HTR-8/SVneo (cell line): ENCODE measurements at places on chromosomes 3 and 15.

- DNase-seq, result no peak
Measured at GRCh38 chr15:92569778-92570177, 85.8 kb downstream of the FAM174B start.

DNA sequence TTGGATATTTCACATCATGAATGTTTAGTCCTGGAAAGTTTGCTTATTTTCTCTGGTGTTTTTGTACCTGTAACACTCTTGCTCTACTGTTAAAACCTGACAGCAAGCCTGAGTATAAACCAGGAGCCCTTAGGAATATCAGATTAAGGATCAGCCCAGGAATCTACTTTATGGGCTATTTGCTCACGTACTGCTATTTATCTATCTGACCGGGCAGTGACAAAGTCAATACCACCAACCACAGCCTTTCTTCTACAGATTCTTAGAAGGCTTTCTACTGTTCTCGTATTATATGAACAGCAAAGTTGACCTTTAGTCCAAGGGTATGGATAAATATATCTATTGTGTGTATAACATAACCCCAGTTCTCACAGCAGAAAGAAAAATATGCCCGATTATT lies 521.2 kb downstream of the RBMS3 start:
- DNase-seq, result no peak

DNA sequence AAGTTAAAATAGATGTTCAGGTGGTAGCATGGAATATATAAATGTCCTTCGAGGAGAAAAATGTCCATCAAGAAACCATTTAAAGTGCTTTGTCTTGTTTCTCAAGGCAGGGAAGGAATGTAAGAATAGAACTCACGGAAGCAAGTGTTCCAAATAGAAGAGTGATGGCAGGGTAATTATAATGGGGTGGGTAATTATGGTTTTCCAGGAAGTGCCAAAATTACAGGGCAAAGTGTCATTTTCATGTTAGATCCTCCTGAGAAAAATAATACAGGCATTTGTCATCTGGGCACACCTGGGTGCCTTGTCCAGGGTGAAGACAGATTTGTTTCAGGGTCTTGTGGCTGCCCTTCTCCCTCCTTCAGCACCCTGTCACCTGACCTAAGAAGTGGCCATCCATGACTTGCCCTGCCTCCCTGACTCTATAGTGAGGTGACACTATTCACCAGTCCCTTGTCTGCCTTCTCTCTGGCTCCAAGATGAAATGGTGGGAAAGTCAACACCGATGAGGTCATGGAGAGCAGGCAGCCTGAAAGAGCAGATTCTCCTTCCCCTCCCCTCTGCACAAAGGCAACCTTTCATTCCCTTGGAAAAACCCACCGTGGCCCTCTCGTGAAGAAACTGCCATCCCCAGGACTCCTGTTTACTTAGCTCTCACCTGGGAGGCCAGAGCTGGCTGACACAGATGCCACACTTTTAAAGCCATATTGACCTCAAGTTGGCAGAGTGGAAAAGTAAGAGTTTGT lies 45.1 kb upstream of the AMOTL2 start:
- DNase-seq, result no peak

- no peak for DNase-seq
Measured at GRCh38 chr3:6492306-6492705, 368.6 kb upstream of the GRM7 start.

- DNase-seq, result no peak
Measured at GRCh38 chr3:126557415-126557745, 1.4 kb downstream of the C3orf22 start.

DNA sequence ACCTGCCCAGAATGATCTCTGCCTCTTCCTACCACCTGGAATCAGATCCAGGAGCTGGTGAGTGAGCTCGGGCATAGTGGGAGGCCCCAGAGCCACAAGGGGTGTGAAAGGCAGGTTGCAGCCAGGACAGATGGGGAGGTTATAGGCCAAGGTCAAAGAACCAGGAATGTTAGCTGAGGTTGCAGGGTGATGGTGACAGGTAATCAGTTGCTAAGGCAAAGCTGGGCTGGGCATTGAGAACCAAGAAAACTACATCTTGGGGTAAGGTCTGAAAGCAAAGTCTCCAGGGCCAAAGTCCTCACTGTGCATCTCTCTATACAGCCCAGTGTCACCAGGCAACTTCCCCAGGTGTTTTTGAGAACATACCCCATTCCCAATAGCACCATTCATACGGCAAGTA lies 38.4 kb upstream of the SLC6A11 start:
- no peak for DNase-seq

DNA sequence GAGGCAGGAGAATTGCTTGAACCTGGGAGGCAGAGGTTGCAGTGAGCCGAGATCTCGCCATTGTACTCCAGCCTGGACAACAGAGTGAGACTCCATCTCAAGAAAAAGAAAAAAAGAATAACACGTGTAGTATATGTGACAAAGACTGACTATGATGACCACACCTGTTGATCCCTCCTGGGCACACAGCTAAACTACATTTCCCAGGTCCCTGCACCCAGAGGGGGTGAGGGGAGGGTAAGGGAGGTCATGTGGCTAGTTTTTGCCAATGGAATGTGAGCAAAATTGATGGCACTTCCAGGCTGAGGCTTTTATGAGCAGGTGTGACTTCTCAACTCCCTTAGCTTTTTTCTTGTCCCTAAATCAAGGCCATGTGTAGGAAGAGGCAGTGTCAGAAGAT lies 58.2 kb downstream of the KLHL6 start:
- no peak for DNase-seq

GRCh38 chr3:124619887-124620599 lies 110.2 kb upstream of the UMPS start:
- no peak for DNase-seq

DNA sequence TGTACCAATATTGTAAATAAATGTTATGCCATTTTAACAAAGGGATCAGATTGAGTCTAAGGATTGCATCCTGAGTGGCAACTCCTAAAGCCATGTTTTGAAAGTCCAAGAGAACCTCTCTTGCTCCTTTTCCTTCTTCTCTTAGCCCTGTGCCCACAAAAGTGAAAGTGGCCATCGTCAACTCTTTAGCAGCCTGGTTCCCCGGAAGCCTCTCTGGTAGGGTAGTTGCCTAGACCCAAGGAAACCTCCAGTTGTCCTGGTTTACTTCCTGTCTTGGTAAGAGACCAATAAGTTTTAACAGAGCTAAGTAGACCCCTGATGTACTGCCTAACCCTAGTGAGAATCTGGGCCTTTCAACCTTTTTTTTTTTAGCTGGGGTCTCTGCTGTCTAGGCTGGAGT lies 10.2 kb upstream of the ITPKA start:
- DNase-seq, result no peak

- no peak for DNase-seq
Measured at GRCh38 chr3:73729969-73730440, 105.3 kb upstream of the PDZRN3 start.

DNA sequence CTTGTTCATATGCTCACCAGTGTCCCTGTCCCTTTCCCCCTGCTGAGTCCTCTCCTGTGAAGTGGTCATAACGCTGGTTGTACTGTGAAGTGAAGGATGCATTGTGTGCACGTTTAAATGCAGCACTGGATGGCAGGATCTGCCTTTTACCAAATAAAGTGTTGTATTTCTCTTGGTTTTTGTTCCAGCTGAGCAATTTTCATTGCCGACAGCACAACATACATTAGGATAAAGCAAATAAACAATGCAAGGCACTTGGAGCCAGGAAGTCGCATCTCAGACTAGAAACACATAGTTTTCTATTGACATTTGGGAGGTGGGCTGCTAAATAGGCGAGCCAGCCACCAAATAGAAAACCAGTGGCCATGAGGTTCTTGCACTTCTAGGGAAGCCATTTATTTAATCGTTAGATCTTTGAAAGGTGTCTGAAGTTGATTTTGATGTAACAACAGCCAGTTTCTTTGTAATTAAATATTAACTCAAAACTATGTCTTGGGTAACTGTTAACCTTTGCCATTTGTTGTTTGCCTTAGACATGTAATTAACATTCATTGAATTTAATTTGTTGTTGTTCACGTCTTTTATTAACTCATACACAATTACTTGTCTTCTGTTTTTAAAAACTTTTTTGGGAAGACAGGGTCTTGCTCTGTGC lies 185.3 kb downstream of the FNDC3B start:
- no peak for DNase-seq

DNA sequence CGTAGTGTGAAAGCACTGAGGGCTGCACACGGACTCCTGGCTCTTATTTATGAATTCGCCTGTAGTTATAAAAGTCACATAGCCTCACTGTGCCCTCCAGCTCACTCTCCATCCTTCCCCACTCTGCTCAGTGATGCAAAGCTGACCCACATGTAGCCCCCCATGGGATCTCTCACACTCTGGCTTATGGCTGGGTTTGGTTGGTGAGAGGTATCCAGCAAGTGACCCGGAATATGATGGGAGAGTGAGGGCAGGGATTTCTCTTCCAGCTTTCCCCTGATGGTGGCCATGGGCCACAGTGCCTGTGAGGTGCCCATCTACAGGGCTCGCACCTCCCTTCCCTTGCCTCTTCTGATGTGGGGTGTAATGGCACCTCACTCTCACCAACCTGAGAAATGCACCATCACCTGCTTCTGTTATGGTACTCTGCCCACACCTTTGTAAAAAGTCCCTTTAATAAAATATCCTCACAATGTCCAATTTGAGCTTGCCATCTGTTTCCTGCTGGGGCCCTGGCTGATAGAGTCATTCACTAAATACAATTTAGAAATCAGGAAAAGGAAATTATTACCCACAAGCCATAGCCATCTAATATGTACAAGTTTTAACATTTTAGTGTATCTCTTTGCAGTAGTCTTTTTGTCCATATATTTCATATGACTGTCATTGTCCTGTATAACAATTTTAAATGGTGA lies 93.6 kb downstream of the SCN11A start:
- no peak for DNase-seq

GRCh38 chr15:92100301-92100700 lies 246.8 kb downstream of the SLCO3A1 start:
- no peak for DNase-seq

DNA sequence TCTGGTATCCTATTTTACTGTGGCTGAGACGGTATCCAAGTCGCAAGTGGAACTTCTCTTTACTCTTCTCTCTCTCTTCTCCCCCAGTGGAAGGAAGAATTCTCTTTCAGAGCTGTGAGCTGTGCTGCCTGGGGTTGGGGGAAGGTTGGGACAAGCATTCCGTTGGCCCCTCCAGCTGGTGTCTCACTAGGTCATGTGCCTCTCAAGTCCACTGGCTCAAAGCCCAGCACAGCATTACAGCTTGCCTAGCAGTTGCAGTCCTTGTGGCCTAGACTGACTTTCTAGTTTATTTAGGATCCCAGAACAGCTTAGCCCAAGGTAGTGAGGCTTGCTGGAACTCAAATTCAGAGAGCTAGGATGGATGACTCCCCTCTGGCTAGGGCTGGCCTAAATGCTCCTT lies 76.1 kb upstream of the SPATA16 start:
- DNase-seq, result no peak

- DNase-seq, result no peak
Measured at GRCh38 chr15:86916671-86917360, 837.1 kb downstream of the AGBL1 start.

DNA sequence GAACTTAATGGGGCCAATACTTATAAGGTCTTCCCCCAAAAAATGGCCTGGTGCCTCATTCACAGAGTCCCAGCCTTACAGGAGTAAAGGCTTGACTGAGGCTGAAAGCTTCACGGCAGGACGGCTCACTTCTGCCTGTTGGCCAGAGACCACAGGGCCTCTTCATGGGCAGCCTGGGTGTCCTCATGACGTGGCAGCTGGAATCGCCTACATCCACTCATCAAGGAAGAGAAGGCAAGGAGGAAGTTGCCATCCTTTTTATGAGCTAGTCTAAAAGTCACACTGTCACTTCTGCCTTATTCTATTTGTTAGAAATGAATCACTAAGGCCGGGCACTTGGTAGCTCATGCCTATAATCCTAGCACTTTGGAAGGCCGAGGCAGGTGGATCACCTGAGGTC lies 89.3 kb upstream of the DGKG start:
- DNase-seq, result no peak

- no peak for DNase-seq
Measured at GRCh38 chr3:179672918-179673317, 20.1 kb downstream of the USP13 start.

GRCh38 chr3:55511895-55512570 lies 24.9 kb upstream of the WNT5A start:
- DNase-seq, result no peak

DNA sequence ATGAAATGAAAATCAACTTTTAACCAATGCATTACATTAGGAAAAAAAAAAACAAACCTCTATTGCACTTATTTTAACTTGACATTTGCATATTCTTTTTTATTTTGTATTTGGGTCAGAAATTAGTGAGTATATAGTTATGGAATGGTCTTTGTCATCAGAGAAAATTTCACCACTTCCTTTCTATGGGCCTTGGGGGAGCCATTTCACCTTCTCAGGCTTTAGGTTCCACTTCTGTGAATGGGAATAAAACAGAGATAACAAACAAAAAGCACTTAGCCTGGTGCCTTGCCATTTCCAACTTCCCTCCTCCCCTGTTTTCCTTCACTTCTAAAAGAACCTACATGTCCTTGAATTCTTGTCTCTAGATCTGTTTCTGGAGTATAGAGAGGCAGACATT lies 168.0 kb upstream of the STT3B start:
- no peak for DNase-seq

- no peak for DNase-seq
Measured at GRCh38 chr3:53102601-53103147, 27.6 kb downstream of the RFT1 start.

- DNase-seq, result no peak
Measured at GRCh38 chr3:160735826-160736225, 20.2 kb upstream of the PPM1L start.

DNA sequence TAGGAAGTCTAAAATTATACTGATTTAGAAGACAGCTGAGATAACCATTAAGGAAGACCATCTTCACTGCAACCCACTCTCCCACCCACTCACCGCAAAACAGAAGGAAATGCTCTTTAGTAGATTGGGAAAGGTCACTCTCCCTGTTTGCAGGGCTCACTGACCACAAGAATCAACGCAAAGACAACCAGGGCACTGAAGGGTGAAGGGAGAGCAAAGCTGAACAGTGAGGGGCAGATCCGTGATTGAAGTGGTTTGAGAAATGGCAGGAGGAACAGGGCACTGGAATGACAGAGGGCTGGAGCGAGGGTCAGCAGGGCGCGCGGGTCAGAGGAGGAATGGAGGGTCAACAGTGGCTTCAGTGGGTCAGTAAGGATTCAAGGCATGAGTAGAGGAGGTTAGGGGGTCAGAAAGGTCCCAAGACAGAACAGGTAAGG lies 520 bp downstream of the MESD start:
- DNase-seq, result peak; percentile 18

DNA sequence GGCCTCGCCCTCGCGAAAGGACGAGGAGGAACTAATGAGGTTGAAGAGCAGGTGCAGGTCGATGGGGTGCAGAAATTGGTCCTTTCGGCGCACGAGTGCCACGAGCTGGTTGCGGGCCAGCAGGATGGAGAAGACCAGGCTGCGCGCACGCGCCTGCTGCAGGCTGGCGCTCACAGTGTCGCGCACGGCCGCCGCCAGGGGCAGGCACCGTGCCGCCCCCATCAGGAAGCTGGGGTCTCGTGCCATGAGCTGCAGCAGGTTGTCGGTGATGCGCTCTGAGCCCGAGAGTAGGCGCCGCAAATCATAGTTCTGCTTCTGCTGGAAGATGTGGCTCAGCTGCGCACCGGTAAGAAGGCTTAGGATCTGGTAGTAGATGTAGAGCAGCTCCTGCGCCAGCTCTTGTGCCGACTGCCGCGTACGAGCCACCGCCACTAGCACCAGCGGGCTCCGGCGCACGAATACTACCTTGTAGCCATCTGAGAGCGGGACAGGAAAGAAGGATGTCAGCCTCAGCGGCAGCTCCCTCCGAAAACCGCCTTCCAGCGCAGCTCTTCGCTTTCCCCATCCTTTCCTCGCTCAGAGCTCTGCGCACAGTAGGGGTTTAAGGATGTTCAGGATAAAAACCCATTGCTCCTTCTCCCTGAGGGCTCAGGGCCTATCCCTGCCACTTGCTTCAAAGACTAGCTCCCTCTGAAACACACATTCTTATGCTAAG lies 6.9 kb upstream of the MST1R start:
- no peak for DNase-seq
